ENCODE measurements at places on chromosomes 4 and X.

DNA sequence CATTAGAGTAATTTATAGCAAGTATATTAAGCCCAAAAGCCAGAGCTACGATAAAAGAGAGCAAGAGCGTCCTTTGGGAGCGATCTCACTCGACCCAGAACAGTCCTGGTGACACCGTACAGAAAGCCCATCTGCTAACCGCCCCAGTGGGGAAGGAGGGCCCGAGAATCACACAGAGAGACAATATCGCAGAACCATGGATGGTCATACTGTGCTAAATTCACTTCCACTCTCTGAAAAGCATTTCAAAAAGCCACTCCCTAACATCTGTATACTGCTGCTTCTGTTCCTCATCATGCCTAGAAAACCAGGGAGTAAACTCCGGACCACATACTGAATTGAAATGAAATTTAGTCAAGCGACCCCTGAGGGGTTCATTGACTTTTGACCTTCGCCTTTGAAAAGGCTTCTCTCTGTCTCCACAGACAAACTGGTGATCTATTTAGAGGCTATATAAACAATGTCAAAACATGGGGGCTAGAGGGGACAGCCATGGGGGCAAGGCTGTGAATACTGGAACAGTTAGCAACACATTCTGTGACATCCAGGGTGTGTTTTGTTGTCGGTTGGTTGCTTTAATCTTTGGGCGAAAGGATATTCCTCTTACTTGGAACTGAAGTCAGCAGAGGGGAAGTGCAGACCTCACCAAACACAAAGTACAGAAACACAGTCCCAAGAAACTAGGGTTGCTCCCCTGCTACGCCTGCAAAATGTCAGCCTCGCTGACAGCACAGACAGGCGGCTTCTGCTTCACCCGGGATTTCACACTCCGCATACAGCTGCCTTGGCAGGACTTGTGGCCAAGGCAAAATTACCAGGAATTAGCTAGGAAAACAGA lies 129.0 kb upstream of the RASGEF1B start:
- DNase-seq = no peak

- no peak for DNase-seq
Measured at GRCh38 chr4:70874268-70875156, 27.7 kb upstream of the MOB1B start.

- peak; percentile 86 for DNase-seq
Measured at GRCh38 chrX:47206316-47206715, 12.2 kb upstream of the CDK16 start.

DNA sequence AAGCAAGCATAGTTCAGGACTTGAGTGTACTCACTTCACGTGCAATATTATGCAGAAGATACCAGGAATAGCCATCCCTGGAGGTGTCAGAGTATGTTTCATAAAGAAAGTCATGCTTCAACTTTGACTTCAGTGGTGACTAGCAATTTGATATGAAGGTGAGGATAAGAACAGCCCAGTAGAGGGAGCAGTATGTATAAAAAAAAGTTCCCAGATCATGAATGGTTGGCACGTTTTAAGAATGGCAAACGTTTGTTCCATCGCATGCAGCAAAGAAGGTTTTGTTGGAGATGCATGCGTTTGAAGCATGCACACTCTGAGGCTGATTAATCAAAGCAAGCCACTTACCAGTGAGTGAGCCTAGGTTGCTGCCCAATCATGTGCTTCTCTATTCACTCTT lies 33.5 kb upstream of the SLITRK4 start:
- no peak for DNase-seq

- no peak for DNase-seq
Measured at GRCh38 chrX:18146954-18147353, 73.7 kb downstream of the BEND2 start.

DNA sequence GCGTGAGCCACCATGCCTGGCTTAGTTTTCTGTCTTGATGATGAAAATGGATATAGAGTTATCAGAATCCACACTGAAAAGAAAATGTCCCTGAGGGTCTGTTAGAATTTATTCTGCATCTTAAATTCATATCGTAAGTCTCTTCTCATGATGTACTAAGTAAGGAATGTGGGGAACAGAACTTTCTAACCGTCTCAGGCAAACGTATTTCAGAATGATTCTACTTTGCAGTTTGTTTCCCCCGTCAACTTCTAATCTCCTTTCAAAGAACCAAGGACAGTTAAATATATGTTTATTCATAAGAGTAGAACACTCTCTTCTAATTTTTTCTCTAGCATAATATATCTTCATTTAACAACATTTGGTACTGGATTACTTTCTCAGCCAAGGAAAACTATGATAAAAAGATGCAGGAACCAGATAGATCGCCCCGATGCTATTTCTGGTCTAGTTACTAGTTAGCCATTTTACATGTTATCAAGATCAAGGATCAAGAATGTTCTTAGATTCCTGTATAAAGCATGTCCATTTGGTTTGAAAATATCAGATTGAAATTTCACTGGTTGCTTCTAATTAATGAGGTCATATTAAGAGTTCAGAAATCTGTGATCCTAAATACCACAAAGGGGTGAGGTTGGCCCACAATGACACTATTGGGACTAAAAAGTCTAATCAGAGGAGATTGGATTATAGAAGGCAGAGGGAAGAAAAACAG lies 49.5 kb downstream of the METTL14 start:
- DNase-seq = no peak

GRCh38 chr4:138798404-138798803 lies 217.2 kb upstream of the NOCT start:
- no peak for DNase-seq

DNA sequence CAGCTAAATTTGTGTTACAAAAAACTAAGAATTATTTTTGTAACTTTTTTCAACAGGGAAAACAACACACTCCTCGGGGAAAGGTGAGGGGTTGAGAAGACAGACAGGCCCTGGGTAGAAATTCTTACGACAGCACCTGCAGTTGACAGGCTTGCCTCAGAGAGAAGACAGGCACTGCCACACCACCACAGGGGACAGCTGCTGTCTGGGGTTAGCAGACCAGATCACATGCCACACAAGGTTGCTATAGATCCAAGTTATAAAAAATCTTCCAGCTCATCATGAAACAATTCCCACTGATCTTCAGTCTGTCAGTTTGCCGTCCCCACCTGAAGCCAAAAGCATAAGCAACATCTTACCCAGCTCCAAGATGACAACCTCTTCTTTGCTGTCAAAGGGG lies 143.2 kb upstream of the ZCCHC13 start:
- no peak for DNase-seq

DNA sequence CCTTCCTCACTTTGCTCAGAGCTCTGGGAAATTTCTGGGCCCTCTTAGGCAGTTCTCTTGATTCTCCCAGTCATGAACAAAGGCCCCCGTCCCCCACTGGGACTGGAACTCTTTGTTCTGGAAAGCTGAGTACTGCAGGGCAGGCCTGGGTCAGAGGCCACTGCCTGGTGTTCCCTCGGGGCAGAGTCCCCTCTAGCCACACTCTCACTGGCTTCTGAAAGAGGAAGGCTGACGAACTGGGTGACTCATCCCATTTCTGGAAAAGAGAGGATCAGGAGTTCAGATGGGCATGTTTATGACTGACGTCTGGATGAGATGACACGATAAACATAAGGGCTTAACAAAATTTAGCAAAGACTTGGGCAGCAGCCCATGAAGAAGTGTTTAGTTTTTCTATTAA lies 47.7 kb downstream of the DDX3X start:
- DNase-seq = no peak

- DNase-seq = no peak
Measured at GRCh38 chrX:68895778-68896177, 67.0 kb downstream of the EFNB1 start.

DNA sequence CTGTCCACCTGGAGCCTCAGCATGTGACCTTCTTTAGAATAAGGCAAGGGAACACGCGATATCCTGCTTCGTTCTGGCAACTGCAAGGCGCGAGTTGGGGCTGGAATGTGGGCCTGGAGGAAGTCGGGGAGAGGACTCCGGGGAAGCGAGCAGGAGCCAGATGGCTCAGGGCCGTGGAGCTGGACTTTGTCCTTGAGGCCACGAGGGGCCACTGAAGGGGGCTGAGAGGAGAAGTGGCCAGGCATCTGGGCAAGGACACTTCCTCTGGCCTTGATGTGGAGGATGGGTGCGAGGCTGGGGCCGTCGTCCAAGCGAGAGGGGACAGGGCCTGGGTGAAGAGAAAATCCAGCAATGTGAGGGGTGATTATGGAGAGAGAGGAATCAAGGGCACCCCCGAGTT lies 12.2 kb upstream of the DUSP9 start:
- no peak for DNase-seq

DNA sequence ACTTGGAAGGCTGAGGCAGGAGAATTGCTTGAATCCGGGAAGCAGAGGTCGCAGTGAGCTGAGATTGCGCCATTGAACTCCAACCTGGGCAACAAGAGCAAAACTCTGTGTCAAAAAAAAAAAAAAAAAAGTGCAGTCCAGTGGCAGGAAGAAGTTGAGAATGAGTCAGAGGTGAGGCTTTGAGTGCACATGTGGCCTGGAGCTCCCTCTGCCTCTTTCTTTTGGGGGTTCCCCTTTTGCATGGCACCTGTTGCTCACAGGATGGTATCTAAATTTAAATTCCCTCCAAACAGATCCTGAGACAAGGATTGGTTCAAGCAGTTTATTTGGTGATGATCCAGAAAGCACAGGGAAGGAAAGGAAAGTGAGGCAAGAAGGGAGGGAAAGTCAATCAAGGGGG lies 151.4 kb upstream of the STX18 start:
- no peak for DNase-seq

- peak; percentile 73 for DNase-seq
Measured at GRCh38 chr4:907691-908425, 24.3 kb downstream of the GAK start.

DNA sequence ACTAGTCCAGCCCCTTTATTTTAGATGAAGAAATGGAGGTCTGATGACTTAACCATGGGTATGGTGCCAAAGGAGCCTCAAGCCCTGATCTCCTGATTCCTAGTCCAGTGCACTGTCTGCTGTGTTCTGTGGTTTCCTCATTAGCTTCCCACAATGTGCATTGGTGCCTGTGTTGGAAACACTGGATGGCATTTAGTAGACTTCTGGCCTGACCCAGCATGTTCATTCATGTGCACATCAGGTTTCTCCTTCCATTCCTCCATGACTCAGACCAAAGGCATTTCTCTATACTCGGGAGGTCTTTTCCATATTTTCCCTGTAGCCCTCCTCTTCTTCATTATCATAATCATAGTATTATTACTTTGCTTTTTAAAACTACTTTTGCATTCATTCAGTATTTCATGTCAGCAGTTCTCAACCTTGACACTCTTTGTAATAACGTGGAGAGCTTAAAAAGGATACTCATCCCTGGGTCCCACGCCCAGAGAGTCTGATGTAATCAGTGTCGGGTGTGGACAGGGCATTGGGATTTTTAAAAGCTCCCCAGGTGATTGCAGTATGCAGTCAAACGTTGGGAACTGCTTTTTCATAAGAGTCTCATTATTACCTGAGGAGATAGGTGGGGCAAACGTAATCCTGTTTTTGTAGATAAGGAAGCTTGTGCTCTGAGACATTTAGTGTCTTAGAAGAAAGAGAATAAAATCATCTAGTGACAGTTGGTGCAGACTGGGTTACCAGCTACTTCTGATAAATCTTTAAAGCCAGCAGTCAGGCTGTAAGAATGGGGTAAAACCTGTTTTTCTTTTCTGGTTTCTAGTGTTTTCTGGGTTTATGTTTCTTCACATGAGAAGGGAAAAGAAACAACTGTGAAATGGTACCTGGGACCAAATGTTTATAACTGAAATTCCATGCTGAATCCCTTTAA lies 40.9 kb upstream of the XK start:
- DNase-seq = no peak

DNA sequence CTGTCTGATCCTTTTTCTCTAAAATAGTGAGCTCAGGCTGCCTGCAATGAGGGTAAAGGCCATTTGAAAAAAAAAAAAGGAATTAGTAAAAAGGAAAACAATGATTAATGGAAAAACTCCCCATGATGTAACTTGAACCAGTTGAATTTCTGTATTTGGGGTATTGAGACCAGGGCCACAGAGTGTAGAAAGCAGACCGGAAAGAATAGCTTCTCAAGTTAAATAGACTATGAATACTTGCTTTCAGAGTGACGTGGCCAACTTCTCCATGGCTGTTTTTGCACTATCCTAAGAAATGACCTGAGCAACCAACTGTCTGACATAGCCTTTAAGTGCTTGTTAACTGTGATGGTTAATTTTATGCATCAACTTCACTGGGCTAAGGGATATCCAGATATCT lies 222.1 kb upstream of the INTU start:
- no peak for DNase-seq

DNA sequence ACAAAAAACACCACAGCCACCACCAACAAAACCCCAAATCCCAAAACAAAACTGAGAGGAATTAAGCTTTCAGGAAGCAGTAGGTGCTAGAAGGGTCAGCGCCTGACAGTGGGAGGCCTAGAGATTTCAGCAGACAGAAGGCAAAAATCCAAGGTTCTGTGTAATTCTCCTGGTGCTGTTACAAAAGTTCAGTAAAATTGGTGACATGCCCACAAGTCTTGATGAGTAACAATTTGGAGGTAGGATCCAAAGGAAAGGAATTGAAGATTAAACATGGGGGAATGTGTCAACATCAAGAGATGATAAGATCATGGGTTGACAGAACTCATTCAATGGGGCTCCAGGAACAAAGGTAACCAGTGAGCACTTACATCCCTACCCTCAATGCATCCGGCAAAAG lies 653.8 kb upstream of the CPEB2 start:
- no peak for DNase-seq

DNA sequence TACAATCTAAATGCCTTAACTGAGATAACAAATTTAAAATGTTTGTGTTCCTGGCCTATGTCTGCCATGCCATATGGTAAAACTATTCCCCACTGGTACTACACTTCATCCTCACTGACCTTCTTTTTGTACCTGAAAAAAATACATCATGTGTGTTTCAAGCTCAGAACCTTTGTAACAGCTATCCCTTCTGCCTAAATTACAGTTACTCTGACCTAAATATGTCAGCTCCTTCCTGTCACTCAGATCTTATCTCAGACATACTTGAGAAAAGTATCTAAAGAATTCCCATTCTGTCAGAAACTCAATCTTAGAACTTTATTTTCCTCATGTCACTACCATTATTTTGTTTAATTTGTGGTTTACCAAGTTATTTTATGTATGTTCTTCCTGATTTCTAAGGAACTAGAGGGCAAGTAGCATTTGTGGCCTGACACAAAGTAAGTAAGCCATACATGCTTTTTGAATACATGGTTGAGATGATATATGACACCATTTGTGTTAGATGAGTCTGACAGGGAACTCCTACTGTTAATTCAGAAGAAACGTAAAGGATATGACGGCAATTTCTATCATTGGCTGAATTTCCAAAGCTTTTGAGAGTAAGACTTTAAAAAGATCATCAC lies 456.5 kb upstream of the NDST3 start:
- DNase-seq = no peak

All from posterior cingulate gyrus (tissue), 11 donors.